Left lung (tissue), 14 donors: ENCODE measurements at places on chromosomes 1 and 21. TPM values are rescaled to one million over a fixed set of nuclear protein-coding genes. Genes with fewer than 3 reads are reported as not detected.

The TNFRSF14 gene
- polyA plus RNA-seq: 26.8 TPM

The PKP1 gene
- polyA plus RNA-seq: 0.17 TPM

The KCNE1 gene
- polyA plus RNA-seq: 0.19 TPM

DNA sequence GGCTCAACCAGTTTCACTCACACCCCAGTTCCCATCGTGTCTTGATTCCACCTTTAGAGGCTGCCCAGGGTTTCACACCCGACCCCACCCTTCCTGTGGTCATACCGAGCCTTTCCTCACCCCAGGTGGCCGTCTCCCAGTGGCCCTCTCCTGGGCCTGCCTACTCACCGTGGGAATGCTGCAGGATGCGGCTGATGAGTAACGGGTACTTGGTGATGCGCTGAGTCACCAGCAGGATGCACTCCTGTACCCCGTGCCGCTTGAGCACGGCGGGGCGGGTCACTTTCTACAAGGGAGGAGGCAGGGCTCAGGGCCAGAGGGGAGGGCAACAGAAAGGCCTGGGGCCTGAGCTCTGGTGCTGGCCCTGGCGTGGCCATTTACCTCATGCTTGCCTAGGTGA lies 16.4 kb downstream of the ARHGEF2 start:
- DNase-seq: no peak
- H3K27me3 ChIP-seq: no peaks in the 10 kb centered on the region
- H3K4me1 ChIP-seq: peaks cover 18% of the 10 kb centered on the region
- H3K4me3 ChIP-seq: no peak overlapping the region
- no peak overlapping the region for H3K27ac ChIP-seq
- H3K36me3 ChIP-seq: peaks cover 7% of the 10 kb centered on the region

- no peaks in the 10 kb centered on the region for H3K36me3 ChIP-seq
- H3K27ac ChIP-seq: no peak overlapping the region
- no peaks in the 10 kb centered on the region for H3K4me1 ChIP-seq
- DNase-seq: no peak
These were observed 74.3 kb upstream of the EDN2 start for GRCh38 chr1:41558761-41559171.
